ENCODE measurements at places on chromosomes 5 and 9. TPM values are rescaled to one million over a fixed set of nuclear protein-coding genes. Genes with fewer than 3 reads are reported as not detected.

The MED7 gene
- 11.2 TPM for polyA plus RNA-seq

The PCDHGA5 gene
- 0.01 TPM for polyA plus RNA-seq

The SLC34A1 gene
- not detected for polyA plus RNA-seq

DNA sequence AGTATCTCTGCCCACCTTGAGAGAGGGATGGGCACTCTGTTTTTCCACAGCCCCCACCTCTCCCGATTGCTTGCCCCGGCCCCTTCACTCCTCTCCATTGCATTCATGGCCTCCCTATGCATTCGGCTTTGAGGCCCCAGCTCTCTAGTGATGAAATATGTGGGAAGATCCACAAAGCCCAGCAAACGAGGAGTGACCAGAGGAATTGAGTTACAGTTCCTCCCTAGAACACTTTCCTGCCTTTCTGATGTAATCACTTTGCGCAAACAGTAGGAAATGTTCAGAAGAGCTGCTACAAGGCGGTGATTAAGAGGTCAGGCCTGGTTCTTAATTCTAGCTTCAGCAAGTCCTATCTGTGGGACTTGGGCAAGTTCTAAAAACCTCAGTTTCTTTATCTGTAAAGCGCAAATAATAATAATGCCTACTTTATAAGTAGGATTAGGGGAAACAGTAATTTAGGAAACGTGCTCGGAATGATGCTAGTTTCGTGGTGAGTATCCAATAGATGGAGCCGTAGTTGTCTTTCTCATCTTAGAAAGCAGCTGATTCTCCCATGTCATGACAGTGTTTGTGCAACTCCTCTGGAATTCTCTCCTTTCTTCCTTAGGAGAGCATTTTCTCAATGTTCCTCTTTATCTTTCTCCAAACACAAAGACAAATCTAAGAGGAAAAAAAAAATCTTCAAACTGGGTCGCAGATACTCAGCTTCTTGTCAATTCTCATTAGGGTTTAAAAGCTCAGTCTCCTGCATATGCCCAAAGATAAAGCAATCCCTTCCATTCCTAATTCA is 99.5 kb upstream of the MSX2 start:
- DNase-seq = no peak

DNA sequence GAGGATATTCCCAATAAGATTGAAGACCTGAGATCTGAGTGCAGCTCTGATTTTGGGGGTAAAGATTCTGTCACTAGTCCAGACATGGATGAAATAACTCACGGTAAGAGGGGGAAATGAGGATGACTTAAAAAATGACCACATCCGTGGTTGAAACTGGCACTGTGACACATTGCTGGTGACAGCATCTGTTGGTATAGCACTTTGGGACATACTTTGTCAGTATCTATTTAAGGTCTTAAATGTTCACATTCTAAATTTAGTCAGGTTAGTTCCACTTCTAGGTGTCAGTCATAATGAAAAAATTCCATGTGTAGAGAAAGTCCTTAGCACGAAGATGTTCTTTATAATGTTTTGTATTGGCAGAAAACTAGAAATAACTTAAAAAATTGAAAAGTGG is 70.9 kb downstream of the GAPVD1 start:
- DNase-seq = no peak

DNA sequence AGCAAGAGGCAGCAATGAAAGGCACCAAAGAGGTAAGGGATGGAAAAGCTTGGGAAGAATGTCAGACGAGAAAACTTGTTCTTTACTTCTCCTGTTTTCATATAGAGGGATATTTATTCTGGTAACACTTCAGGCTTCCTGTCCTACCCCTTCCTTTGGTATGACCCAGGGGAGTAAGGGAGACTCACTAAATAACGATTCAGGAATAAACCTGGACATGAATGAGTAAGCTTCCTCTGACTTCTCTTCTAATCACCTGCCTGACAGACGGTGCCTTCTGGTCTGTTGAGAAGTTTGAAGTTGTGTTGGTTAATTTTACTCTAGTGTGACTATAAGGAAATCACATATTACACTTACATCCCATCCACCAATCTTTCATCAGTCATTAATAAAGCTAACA is 461.2 kb downstream of the CDH12 start:
- DNase-seq = peak; percentile 11

GRCh38 chr9:38689678-38690077 is 30.3 kb downstream of the FAM240B start:
- no peak for DNase-seq

DNA sequence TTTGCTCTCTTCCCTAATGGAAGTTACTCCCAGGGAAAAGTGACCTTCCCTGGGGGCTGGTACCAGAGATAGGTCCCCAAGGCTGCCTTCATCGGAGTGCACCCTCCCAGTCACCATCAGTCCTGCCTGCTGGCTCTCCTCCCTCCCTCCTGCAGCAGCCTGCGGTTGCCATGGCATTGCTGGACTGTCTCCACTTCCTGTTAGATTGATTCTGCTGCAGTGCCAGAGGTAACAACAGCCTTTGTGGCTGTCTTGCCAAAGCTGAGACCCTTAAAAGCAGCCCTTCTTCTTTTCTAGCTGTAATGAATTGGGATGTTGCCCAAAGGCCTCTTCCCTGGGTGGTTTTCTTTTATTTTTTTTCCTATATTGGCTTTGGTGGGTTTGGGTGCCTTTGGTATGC is 78.1 kb upstream of the PRLR start:
- no peak for DNase-seq

GRCh38 chr5:93995126-93995621 is 253.8 kb upstream of the POU5F2 start:
- no peak for DNase-seq

DNA sequence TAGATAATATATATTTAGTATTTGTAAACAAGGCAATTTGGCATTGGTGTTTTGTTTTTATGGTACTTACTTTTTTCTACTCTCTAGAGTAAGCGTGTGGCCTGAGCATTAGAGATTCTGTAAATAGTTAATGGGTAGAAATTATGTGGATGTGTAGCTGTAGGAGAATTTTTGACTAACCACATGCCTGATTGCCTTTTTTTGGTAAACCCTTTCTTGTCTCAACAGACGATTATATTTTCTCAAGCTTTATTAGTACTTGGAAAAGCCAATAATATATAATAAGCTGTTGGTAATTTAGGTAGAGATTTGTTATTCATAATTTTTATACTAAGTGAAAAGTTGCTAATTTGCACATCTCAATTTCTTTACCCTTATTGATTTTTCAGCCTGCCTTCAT is 76.8 kb downstream of the FCHO2 start:
- DNase-seq = no peak

GRCh38 chr5:473551-474192 is 30.7 kb downstream of the EXOC3 start:
- DNase-seq = peak; percentile 60

DNA sequence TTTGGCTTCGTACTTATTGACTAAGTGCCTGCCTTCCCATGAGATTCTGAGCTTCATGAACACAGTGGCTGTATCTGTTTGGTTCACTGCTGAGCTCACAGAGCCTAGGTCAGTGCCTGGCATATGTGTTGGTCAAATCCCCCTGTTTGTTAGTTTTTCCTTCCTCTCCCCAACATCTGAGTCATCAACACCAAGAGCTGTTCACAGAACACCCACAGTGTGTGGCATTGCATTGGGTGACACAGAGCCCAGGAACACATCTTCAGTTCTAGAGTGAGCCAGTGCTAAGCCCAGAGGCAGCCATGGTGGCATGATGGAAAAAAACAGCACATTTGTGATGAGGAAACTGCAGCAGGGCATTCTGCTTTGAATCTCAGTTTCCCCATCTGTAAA is 294.6 kb downstream of the SEC61B start:
- DNase-seq = no peak

- no peak for DNase-seq
These were observed 557 bp downstream of the PJA2 start for GRCh38 chr5:109408991-109409843.
